ENCODE measurements at places on chromosomes 6 and 20.

GRCh38 chr6:98724537-98724936 lies 109.8 kb upstream of the POU3F2 start:
- no peak for DNase-seq

- no peak for DNase-seq
Observed at GRCh38 chr6:167311286-167311685, 13.6 kb upstream of the TTLL2 start.

DNA sequence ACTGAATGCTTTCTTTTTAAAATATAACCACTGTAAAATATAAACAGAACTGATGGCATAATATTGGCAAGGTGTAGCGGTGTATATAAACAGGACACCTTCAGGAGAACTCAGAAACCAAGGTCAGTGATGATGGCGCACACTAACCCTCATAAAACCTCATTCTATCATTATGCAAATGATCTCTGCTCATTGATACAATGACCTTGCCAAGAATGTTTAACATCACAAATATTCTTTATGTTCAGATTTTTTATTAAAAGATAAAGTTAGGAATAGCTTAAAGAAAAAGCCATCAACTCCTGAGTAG lies 48.6 kb upstream of the DST start:
- DNase-seq = no peak

DNA sequence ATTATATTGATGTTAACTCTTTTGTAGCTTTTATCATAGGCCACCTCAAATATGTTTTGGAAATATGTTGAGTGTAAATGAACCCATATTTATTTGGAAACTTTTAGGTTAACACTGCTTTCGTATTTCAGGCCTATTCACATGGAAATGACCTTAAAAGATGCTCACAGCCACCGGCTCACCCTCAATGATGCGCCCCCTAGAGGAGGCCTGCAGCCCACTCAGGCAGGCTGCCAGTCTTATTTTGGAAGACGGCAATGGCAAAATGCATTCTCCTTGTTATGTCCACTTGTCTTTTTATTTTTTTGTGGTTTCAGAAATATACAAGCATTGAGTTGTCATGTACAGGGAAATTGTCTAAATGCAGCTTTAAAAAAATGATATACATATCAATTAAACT lies 869.7 kb downstream of the PHF3 start:
- DNase-seq = peak; percentile 9

DNA sequence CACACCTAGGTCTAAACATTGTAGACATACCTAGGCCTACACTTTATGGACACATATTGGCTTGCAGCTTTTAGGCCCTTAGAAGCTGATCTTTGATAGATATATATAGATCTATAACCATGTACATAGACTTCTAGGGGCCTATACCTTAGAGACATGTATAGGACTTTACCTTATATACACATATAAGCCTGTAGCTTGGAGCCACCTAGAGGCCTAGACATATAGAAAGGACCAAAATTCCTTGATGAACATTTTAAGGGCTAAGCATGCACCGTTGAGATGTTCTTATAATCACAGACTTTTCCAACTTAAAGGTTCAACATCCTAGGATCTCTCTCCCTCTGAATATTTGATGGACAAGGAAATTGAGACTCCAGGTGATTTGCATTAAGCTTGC lies 371.7 kb upstream of the SASH1 start:
- no peak for DNase-seq

GRCh38 chr6:90297115-90297866 lies 648 bp upstream of the BACH2 start:
- no peak for DNase-seq

DNA sequence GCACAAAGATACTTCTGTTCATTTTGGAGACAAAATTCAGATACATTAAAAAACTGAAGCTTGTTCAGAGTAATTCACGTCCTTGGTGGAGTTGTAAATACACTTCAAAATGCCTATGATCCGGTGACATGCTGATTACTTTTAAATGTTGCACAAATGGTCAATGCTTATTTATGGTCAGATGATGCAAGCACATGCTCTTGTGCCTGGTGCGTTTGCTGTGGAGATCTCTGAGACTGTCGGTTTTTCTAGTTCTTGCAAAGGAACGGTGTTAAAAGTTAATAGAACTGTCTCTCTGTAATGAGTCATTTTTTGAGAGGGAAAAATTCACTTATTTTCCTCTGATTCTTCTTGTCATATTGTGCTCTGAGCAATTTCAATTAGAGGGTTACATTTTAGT lies 45.2 kb upstream of the EDN3 start:
- no peak for DNase-seq

DNA sequence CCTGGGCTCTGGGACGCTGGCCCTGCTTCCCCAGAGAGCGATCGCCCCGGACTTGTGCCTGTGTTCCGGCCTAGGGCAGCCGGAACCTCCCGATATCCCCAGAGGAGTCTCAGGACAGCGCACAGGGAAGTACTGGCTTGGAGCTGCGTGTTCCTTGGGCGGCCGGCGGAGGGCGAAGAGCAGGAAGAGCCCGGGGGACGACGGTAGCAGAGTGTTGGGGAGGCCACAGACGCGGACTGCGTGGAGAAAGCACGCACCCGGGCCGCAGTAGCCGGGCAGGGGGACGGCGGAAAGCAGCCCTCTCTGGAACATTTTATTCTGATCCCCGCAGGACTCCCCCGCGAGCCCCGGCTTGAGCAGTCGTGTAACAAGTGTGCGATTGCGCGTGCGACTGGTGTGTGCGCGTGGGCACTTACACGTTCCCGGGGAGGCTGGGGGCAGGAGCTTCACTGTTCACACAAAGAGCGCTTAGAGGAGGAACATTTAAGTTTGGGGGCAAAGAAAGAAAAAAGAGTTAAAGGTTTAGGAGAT lies 36.1 kb downstream of the NCR2 start:
- peak; percentile 24 for DNase-seq

DNA sequence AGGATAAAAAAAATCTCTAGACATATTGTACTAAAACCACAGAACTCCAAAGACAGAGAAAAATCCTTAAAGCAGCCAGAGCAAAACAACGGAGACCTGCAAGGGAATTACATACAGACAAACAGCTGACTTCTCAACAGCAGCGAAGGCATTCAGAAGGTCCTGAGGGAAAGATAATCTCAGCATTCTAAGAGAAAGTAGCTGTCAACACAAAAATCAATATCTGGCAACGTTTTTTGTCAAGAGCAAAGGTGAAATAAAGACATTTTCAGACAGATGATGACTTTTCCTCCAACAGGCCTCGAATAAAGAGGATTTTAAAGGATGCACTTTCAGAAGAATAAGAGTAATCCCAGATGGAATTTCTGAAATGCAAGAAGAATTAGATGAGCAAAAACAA lies 6.1 kb upstream of the SCGN start:
- DNase-seq = no peak

GRCh38 chr6:132412656-132413498 lies 11.6 kb upstream of the MOXD1 start:
- DNase-seq = no peak

DNA sequence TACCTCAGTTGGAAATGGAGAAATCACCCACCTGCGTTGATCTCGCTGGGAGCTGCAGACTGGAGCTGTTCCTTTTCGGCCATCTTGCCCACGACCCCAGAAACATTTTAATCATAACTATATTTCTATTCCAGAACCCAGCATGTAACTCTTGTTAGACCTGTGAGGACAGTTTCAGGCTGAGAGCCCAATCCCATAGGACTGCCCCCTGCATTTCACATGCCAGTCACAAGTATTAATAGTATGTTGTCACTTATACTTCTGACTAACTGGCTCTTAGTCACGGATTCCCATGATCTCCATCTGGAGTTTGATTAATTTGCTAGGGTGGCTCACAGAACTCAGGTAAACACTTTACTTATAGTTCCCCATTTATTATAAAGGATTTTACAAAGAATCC lies 96.0 kb upstream of the PRND start:
- no peak for DNase-seq

GRCh38 chr6:89655122-89655521 lies 16.6 kb upstream of the LYRM2 start:
- no peak for DNase-seq

DNA sequence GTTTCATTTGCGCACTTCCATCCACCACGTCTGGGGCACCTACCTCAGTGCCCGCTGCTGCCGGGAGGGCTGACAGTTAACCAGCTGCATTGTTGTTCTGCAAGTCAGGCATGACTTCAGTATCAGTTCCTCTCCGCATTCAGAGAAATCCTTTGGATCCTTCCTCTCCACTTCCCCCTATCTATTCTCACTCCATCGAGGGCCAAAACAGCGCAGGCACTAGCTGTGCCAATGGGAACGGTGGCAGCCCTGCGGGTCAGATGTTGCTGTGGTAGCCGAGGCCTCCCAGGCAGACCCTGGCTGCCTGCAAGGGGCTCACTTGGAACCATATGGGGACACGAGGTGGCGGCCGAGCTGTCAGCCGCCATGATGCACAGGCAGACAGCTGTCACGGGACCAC lies 64.2 kb upstream of the INSM1 start:
- DNase-seq = no peak

- no peak for DNase-seq
Observed at GRCh38 chr6:10522929-10523573, 1.9 kb downstream of the GCNT2 start.

- DNase-seq = peak; percentile 16
Observed at GRCh38 chr6:117600008-117600743, 2.1 kb downstream of the GOPC start.

- DNase-seq = peak; percentile 63
Observed at GRCh38 chr6:2875359-2876191, 27.5 kb downstream of the SERPINB9 start.

GRCh38 chr20:51640743-51641142 lies 98.2 kb upstream of the NFATC2 start:
- DNase-seq = no peak

DNA sequence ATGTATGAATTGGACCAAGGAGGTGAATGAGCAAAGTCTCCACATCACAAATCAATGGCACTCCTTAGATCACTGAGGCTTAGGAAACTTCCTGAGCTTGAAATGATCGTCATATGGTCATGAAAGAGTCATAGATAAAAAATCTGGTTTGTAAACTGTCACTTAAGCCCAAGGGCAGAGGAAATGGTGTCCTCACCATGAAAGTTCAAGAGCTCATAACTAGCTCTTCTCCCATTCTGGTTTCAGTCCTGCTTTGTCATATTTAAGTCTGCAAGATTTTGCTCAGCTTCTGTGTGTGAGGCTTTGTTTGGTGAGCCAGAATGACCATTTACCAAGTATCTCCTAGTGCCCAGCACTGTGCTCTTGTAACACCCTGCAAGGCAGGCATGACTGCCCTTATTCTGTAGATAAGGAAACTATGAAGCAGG lies 60.5 kb downstream of the GJA10 start:
- DNase-seq = peak; percentile 40

DNA sequence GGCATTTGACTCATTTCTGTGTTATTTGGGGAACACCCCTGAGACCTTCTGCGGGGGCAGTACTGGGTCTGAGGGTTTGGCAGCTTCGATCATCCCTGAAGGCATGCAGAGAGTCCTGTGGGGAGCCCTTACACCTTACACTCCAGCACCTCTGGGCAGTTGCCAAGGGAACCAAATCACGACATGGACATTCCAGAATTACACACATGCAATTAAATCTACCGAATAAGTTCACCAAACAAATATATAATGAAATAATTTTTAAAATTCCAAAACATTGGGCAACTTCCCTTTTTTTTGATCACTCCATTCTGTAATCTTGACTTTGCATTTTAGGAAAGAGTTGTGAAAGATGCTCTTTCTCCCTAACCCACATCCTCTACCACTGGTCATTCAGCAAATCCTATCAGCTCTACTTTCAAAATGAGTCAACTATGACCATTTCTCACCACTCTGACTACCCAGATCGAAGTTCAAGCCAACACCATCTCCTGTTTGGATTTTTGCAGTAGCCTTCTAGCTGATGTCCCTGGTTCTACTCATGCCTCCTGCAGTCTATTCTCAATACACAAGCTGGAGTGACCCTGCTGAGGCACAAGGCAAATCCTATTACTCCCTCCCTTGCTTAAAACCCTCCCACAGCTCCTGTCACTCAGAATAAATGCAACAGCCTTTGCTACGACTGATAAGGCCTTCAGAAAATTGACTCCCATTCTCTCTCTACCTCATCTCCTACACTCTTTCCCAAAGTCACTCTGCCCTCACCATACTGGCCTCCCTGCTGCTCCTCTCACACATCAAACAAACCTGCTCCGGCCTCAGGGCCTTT lies 533.3 kb downstream of the HACE1 start:
- DNase-seq = no peak

DNA sequence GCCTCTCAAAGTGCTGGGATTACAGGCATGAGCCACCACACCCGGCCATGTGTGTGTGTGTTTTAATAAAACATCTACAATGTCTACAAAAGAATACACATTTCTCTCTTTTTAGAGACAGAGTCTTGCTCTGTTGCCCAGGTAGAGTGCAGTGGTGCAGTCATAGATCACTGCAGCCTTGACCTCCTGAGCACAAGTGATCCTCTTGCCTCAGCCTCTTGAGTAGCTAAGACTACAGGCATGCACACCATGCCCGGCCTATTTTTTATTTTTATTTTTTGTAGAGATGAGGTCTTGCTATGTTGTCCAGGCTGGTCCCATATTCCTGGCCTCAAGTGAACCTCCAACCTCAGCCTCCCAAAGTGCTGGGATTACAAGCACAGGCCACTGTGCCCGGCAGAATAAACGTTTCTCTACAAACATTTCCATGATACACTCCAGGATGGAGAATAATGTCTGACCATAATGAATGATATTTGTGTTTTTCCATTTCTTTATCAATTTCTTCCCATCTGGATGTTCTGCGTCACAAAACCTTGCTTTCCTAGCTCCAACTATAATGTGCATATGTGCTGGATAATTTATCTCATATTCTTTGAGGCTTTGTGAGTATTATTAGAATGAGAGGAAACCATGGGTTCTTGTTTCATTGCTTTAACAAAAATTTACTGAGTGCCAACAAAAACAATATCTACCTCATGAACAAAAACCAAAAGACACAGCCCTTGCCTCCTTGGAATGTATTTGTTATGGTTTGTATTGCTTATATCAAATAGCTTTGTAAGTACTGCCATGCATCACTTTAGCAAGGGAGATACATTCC lies 28.6 kb upstream of the CCN2 start:
- DNase-seq = no peak

- DNase-seq = peak; percentile 89
Observed at GRCh38 chr6:90078513-90079289, 184.4 kb downstream of the GJA10 start.

DNA sequence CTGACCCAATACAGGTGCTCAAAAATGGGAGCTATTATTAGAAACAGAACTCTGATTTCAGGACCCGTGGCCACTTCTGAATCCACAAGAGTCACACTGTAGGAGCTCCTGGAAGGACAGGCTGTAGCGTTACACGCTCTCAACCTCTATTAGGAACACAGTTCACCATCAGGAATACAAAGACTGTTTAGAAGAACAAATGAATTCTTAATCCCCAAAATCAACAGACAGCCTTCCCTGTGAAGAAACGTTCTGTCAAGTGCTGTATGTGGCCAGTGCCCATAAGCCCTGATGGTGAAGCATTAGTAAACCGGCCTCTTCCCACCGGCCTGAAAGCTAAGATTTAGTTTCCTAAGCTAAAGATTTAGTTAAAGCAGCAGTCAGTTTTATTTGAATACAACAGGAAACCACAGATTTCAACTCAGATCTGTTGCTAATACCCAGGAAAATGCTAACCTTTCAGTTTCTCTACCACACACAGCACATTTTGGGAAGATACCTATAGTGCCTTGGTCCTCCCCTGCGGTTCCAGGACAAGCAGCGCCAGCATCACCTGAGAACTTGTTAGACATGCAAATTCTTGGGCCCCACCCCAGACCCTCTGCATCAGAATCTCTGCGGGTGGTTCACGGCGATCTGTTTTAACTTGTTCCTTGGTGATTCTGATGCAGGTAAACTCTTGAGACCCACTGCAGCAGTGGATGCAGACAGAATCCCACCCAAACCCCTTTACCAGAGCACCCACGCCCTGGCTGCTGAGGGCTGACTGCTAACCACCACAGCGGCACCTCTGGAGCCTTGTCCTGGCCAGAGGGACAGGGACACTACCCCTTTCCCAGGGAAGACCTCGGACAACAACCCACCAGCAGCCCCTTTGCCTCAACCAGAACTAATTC lies 33.4 kb downstream of the MTRES1 start:
- peak; percentile 47 for DNase-seq
